ENCODE measurements at places on chromosomes 7 and 10. TPM values are rescaled to one million over a fixed set of nuclear protein-coding genes. Genes with fewer than 3 reads are reported as not detected.

DNA sequence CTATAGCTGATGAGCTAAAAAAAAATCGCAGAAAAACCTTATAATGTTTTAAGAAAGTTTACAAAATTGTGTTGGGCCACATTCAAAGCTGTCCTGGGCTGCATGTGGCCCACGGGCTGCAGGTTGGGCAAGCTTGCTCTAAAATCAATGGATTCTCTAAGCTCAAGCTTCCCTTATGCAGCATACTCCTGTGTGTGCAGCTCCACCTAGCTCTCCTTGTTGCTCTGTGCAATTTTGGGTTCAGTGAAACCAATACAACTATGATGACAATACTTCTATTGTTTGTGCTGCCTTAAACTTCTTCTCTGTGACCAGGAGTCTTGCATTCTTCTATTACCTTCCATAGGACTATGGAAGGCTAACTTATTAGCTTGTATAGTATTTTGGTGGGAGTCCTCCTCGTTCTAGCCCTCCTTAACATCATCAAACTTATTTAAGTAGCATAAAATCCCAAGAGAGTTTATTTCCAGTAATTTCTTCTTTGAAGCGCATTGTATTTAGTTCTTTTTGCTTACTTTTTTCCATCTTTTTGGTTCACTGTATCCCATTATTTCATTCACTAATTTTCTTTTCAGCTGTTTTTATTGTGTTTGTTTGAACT, 170.9 kb upstream of the SMIM30 start:
- no peaks in the 10 kb centered on the region for H3K36me3 ChIP-seq
- no peak overlapping the region for H3K27ac ChIP-seq
- no peaks in the 10 kb centered on the region for H3K4me1 ChIP-seq
- DNase-seq, result peak; percentile 77
- H3K4me3 ChIP-seq, result no peak overlapping the region

DNA sequence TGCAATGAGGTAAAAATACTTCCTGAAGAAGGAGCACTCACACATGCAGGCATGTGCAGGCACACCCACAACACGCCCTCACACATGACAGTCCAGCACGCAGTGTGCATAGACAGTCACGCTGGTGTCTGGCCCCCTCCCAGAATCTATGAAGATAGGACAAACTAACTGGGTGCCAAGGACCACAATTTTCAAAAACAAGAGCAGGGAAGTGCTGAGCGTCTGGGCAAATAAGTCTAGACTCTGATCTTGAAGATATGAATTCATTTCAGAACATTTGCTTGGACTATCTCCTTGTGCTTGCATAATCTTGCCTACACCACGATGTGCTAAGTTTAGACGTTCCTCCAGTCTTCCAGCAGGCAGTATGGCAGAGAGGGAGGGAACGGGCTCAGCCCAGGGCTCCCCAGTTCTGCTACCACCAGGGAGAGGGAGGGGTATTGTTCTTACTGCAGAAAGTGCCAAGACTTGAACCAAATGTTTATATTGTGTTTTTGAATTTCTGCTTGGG, 276.5 kb upstream of the KLF6 start:
- H3K36me3 ChIP-seq, result no peaks in the 10 kb centered on the region
- no peak overlapping the region for H3K4me3 ChIP-seq
- H3K27ac ChIP-seq, result no peak overlapping the region
- no peaks in the 10 kb centered on the region for H3K27me3 ChIP-seq
- H3K4me1 ChIP-seq, result no peaks in the 10 kb centered on the region
- no peak for DNase-seq

UBTD1 gene
- 0.72 TPM for total RNA-seq

ZNF862 gene
- 9.2 TPM for total RNA-seq

GRCh38 chr10:82284180-82284579, 409.2 kb downstream of the NRG3 start:
- no peaks in the 10 kb centered on the region for H3K36me3 ChIP-seq
- DNase-seq, result no peak
- H3K4me1 ChIP-seq, result no peaks in the 10 kb centered on the region
- H3K27me3 ChIP-seq, result no peaks in the 10 kb centered on the region

CPN1 gene
- total RNA-seq, result not detected

DNA sequence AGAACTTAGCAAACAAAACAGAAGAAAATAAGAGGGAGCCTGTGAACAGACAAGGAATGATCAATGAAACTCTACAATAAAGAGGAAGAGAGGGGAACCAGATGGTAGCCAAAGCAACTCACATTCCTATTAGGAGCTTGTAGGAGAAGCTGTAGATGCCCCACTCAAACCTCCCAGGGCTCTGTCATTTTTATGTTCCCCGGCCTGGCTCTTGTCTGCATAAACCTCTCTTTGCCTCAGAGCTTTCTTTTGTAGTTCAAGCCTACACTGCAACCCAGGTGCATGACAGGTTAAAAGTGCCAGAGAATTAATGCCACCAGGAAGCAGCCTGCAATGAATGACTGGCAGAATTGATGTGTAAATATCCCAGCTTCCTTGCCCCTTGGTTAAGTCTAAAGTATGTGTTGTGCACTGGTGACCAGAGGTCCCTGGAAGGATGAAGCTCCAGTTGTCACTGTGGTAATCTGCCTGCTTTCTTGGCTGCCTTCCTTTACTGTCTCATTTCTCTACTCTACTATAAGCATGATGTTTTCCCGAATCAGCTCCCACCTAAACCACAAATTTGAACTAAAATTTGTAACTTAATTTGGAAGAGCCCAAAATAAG, 40.4 kb downstream of the HDAC9 start:
- no peaks in the 10 kb centered on the region for H3K36me3 ChIP-seq
- H3K27ac ChIP-seq, result no peak overlapping the region
- no peak for DNase-seq
- H3K4me3 ChIP-seq, result no peak overlapping the region
- peaks cover 49% of the 10 kb centered on the region for H3K4me1 ChIP-seq

DNA sequence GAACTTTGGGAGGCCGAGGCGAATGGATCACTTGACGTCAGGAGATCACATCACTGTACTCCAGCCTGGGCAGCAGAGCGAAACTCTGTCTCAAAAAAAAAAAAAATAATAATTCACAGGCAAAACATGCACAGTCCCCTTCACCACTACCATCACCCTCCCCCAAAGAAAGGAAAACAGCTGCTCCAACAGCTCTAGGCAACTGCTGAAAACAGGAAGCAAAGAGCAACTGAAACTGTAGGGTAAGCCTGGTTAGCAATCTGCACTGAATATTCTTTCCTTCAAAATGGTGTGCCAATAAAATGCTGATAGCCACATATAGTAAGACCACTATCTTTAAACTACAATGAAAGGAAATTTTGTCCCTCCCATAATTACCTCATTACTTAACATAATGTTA, 11.8 kb downstream of the NT5C2 start:
- DNase-seq, result peak; percentile 70
- H3K27ac ChIP-seq, result no peak overlapping the region
- H3K27me3 ChIP-seq, result no peaks in the 10 kb centered on the region
- H3K4me3 ChIP-seq, result no peak overlapping the region
- peaks cover 16% of the 10 kb centered on the region for H3K36me3 ChIP-seq

DNA sequence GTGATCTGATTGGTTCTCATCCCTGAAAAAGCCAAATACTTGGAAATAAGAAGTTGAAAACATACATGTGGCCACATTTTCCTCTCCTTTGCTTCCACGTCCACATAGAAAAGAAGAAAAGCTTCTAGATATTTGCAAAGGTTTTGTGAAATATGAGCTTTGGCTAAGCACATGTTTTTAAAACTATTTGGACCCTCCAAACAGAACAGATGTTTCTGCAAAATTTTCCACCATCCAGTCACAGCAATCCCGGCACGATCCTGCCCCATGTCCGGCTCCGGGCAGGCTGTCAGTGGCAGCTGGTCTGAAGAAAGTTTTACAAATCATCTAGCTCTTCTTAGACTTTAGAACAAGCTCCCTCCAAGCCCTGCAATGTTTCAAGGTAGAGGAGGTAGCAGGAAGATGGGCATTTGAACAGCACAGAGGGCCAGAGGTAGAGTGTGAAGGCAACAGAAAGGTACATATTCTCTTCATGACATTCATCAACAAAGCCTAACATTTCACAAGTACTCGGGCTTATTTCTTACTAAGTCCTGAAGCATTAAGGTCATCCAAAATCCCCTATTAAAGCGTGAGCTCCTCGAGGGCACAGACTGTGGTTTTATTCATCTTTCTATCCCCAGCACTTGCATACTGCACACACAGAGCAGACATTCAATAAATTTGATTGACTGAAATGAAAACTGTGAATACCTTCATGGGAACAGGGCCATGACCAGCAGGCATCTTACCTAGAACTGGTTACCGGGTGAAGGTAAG, 110.1 kb downstream of the JAZF1 start:
- no peak for DNase-seq
- no peaks in the 10 kb centered on the region for H3K27me3 ChIP-seq
- no peaks in the 10 kb centered on the region for H3K36me3 ChIP-seq
- no peaks in the 10 kb centered on the region for H3K4me1 ChIP-seq
- no peak overlapping the region for H3K27ac ChIP-seq

GRCh38 chr7:29900745-29901144, 88.9 kb downstream of the SCRN1 start:
- H3K27ac ChIP-seq, result no peak overlapping the region
- H3K36me3 ChIP-seq, result peaks cover 1% of the 10 kb centered on the region
- DNase-seq, result no peak

DNA sequence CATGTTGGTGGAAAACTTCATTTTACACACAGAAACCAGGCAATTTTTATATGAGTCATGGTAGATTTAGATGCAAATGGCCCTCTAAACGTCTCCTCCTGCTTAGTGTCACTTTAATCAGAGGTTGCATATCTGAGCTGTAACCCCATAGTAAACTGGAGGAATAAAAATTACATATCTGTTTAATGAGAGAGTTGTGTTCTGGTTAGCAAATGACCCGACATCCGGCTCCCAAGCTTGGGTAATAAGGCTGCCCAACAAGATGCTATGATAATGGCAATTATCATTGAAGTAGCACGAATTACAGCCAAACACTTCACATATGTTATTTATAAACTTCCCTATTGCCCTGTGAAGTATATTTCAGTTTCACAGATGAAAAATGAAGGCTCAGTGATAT, 10.6 kb upstream of the ADAM12 start:
- H3K4me1 ChIP-seq, result no peaks in the 10 kb centered on the region
- no peaks in the 10 kb centered on the region for H3K36me3 ChIP-seq
- no peak overlapping the region for H3K27ac ChIP-seq
- DNase-seq, result no peak

DNA sequence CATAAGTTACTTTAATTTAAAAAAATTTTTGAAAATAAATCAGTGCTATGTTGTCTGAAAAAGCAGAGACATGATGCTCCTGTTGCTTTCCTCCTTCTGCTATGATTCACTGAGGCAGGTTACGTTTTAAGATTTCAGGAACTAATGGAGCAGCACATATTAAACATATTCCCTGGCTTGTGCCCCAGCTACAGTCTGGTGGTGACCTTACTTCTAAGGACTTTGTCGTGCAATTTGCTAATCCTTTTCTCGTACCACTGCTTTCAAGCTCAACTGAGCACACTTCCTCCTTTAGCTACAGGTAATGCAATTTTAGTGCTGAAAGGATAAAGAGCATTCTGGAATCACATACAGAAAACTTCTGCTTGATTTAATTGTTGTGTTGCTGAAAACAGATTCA, 16.2 kb upstream of the PRR15 start:
- H3K36me3 ChIP-seq, result no peaks in the 10 kb centered on the region
- peaks cover 12% of the 10 kb centered on the region for H3K4me1 ChIP-seq
- no peaks in the 10 kb centered on the region for H3K27me3 ChIP-seq

GRCh38 chr10:116888380-116889055, 39.2 kb downstream of the ENO4 start:
- no peak for DNase-seq
- no peak overlapping the region for H3K27ac ChIP-seq
- no peaks in the 10 kb centered on the region for H3K27me3 ChIP-seq
- no peaks in the 10 kb centered on the region for H3K4me1 ChIP-seq
- no peak overlapping the region for H3K4me3 ChIP-seq

GRCh38 chr7:117146511-117146910, 176.3 kb downstream of the WNT2 start:
- no peak overlapping the region for H3K4me3 ChIP-seq
- no peak overlapping the region for H3K27ac ChIP-seq
- H3K36me3 ChIP-seq, result no peaks in the 10 kb centered on the region

GRCh38 chr7:1567049-1567771, 2.6 kb downstream of the PSMG3 start:
- H3K4me1 ChIP-seq, result peaks cover 18% of the 10 kb centered on the region
- H3K27me3 ChIP-seq, result no peaks in the 10 kb centered on the region
- H3K4me3 ChIP-seq, result no peak overlapping the region
- H3K36me3 ChIP-seq, result no peaks in the 10 kb centered on the region
- DNase-seq, result no peak

TAS2R41 gene
- not detected for total RNA-seq

DNA sequence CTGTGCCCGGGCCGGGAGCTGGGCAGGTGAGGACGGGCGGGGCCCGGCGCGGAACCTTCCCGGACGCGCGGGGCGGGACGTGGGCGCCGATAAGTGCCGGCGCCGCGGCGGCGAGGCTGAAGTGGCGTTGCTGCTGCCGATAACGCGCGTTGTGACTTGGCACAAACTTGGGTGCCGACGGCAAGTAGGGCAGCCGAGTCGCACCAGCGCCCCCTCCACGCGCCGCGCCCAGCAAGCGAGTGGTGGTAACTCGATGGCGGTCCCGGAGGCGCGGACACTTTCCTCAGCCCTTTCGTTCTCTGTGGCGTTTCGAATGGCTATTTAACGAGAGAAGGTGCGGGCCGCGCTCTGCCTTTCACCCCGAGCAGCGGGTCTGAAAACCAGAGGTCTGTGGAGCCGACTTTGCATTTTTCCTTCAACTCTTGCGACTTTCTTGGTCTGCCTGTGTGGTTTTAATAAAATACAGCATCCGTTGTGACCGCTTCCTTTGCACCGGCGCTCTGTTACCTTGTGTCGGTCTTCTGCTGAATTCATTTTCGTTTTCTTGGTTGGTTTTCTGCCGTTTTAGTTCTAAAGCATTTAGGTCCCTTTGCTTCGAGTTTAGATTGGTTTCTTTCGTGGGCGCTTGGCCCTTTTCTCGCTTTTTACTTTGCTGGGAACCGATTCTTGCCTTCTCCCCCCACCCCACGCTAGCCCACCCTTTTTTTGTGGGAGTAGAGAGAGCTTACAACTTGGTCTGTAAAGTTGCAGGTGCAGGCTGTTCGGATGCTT, 701 bp downstream of the STK17A start:
- H3K36me3 ChIP-seq, result no peaks in the 10 kb centered on the region
- H3K27ac ChIP-seq, result peak overlapping the region; percentile 32
- peak overlapping the region; percentile 93 for H3K4me3 ChIP-seq
- no peaks in the 10 kb centered on the region for H3K27me3 ChIP-seq

- H3K4me3 ChIP-seq, result no peak overlapping the region
- no peaks in the 10 kb centered on the region for H3K36me3 ChIP-seq
- H3K4me1 ChIP-seq, result no peaks in the 10 kb centered on the region
- DNase-seq, result no peak
Observed at GRCh38 chr10:89159761-89160160, 47.4 kb downstream of the CH25H start.

DNA sequence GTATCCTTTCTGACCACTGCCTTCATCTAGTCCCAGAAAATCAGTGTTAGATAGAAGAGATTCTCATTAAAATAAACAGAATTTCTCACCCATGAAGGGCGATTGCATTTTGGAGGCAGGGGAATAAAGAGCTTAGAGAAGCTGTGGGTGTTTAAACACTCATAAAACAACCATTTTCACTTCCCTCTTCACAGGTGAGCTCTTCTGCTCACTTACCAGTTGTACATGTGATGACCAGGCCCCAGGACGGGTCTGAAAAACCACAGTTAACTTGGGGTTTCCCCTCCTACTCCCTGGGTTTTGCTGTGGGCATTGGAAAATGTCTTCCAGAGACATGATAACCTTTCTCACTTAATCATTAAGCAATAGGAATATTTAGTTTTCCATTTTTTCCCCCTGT, 411.6 kb upstream of the DPP6 start:
- no peaks in the 10 kb centered on the region for H3K27me3 ChIP-seq
- no peak overlapping the region for H3K27ac ChIP-seq
- no peak for DNase-seq
- no peaks in the 10 kb centered on the region for H3K36me3 ChIP-seq

GRCh38 chr7:134186801-134187200, 59.7 kb downstream of the LRGUK start:
- H3K27me3 ChIP-seq, result no peaks in the 10 kb centered on the region
- DNase-seq, result no peak
- H3K4me3 ChIP-seq, result no peak overlapping the region
- H3K4me1 ChIP-seq, result no peaks in the 10 kb centered on the region

Data from Karpas-422 (cell line).